ENCODE measurements at places on chromosomes 16 and 17. TPM values are rescaled to one million over a fixed set of nuclear protein-coding genes. Genes with fewer than 3 reads are reported as not detected.

IGSF6 gene
- total RNA-seq = 10.8 TPM

RHBDF2 gene
- 6.3 TPM for total RNA-seq

ADCY9 gene
- 13.4 TPM for total RNA-seq

GRIN2A gene
- total RNA-seq = 11.2 TPM

PTGES3L gene
- total RNA-seq = 1.8 TPM

ENPP7 gene
- total RNA-seq = not detected

NRN1L gene
- total RNA-seq = 0.89 TPM

CCT6B gene
- 5.3 TPM for total RNA-seq

SHPK gene
- total RNA-seq = 16.2 TPM

USP43 gene
- 3.9 TPM for total RNA-seq

RAMP2 gene
- total RNA-seq = 106 TPM

CHD9NB gene
- 2.5 TPM for total RNA-seq

HEATR9 gene
- not detected for total RNA-seq

SLC5A11 gene
- not detected for total RNA-seq

SPN gene
- total RNA-seq = 0.88 TPM

CSH1 gene
- not detected for total RNA-seq

ROGDI gene
- 56.3 TPM for total RNA-seq

KATNIP gene
- 18.2 TPM for total RNA-seq

CD79B gene
- 1.1 TPM for total RNA-seq

CCDC154 gene
- 0.59 TPM for total RNA-seq

TRPV2 gene
- 4.5 TPM for total RNA-seq

UNC119 gene
- total RNA-seq = 58.9 TPM

IL17C gene
- not detected for total RNA-seq

SLC16A6 gene
- total RNA-seq = 11.1 TPM

HSPB9 gene
- total RNA-seq = 0.10 TPM

KRTAP1-1 gene
- not detected for total RNA-seq

RAI1 gene
- 12.5 TPM for total RNA-seq

SCNN1G gene
- total RNA-seq = 0.28 TPM

RNF227 gene
- 3.8 TPM for total RNA-seq

All from spinal cord (tissue), 10 donors.